ENCODE measurements at places on chromosomes 16 and 17. TPM values are rescaled to one million over a fixed set of nuclear protein-coding genes. Genes with fewer than 3 reads are reported as not detected.

ZNF624 gene
- total RNA-seq, result 7.1 TPM

GRCh38 chr17:34249061-34249460 lies 6.0 kb upstream of the CCL2 start:
- H3K36me3 ChIP-seq, result no peaks in the 10 kb centered on the region
- H3K27me3 ChIP-seq, result no peaks in the 10 kb centered on the region
- no peak for DNase-seq
- H3K4me1 ChIP-seq, result peaks cover 61% of the 10 kb centered on the region
- H3K4me3 ChIP-seq, result no peak overlapping the region

DHRS7B gene
- total RNA-seq, result 15.2 TPM

- no peaks in the 10 kb centered on the region for H3K27me3 ChIP-seq
- H3K27ac ChIP-seq, result peak overlapping the region; percentile 58
- DNase-seq, result peak; percentile 99
- H3K4me3 ChIP-seq, result peak overlapping the region; percentile 62
- H3K36me3 ChIP-seq, result no peaks in the 10 kb centered on the region
- peaks cover 16% of the 10 kb centered on the region for H3K4me1 ChIP-seq
Observed at GRCh38 chr17:83055911-83056582, 23.4 kb upstream of the METRNL start.

CBX8 gene
- 2.4 TPM for total RNA-seq

- no peaks in the 10 kb centered on the region for H3K27me3 ChIP-seq
- H3K4me3 ChIP-seq, result no peak overlapping the region
- H3K27ac ChIP-seq, result no peak overlapping the region
- peak; percentile 90 for DNase-seq
- no peaks in the 10 kb centered on the region for H3K36me3 ChIP-seq
- H3K4me1 ChIP-seq, result no peaks in the 10 kb centered on the region
Observed at GRCh38 chr17:9905902-9906301, 831 bp upstream of the RCVRN start.

- DNase-seq, result peak; percentile 29
- no peak overlapping the region for H3K4me3 ChIP-seq
- H3K27me3 ChIP-seq, result peaks cover 61% of the 10 kb centered on the region
- no peaks in the 10 kb centered on the region for H3K36me3 ChIP-seq
Observed at GRCh38 chr17:66960613-66961012, 3.9 kb upstream of the CACNG4 start.

DNA sequence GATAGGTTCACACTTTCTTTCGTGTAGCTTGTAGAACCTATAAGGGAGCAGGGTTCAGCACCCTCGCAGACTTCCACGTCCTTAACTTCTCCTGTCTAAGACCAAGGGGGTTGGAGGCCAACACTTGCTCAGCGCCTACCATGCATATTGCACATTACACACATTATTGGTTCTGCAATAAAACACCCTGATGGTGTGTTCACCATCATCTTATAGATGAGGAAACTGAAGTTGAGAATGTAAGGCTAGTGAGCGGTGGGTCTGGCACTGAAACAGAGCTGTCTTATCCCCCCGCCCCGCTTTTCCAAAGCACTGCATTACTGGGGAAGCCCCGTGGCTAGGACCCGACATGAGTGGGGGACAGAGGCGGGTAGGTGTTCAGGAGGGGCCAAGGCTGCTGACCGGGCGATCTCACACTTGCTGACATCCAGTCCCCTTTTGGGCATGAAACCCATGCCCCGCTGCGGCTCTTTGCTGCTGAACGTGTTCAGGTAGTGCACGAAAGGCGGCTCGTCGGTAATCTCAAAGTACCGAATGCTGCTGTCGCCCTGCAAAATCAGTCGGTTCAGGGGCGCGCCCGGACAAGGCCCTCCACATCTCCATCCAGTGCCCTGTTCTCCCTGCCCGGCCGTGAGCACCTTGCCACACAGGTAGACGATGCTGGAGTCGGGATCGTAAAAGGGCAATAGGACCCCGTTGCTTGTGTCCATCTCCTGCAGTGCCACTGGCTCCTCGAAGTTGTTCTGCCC lies 6.2 kb downstream of the CORO6 start:
- H3K4me1 ChIP-seq, result peaks cover 16% of the 10 kb centered on the region
- H3K27me3 ChIP-seq, result no peaks in the 10 kb centered on the region
- peak; percentile 63 for DNase-seq
- H3K4me3 ChIP-seq, result no peak overlapping the region
- H3K27ac ChIP-seq, result no peak overlapping the region

- H3K4me1 ChIP-seq, result no peaks in the 10 kb centered on the region
- no peaks in the 10 kb centered on the region for H3K27me3 ChIP-seq
- H3K27ac ChIP-seq, result no peak overlapping the region
Observed at GRCh38 chr16:59740858-59741257, 1006.7 kb upstream of the GOT2 start.

SLC5A2 gene
- total RNA-seq, result not detected

SLC6A4 gene
- 0.36 TPM for total RNA-seq

- H3K27me3 ChIP-seq, result no peaks in the 10 kb centered on the region
- H3K4me3 ChIP-seq, result no peak overlapping the region
- no peak for DNase-seq
- H3K4me1 ChIP-seq, result peaks cover 4% of the 10 kb centered on the region
Observed at GRCh38 chr17:40243761-40244160, 24.7 kb downstream of the WIPF2 start.

KRTAP4-1 gene
- total RNA-seq, result not detected

DNA sequence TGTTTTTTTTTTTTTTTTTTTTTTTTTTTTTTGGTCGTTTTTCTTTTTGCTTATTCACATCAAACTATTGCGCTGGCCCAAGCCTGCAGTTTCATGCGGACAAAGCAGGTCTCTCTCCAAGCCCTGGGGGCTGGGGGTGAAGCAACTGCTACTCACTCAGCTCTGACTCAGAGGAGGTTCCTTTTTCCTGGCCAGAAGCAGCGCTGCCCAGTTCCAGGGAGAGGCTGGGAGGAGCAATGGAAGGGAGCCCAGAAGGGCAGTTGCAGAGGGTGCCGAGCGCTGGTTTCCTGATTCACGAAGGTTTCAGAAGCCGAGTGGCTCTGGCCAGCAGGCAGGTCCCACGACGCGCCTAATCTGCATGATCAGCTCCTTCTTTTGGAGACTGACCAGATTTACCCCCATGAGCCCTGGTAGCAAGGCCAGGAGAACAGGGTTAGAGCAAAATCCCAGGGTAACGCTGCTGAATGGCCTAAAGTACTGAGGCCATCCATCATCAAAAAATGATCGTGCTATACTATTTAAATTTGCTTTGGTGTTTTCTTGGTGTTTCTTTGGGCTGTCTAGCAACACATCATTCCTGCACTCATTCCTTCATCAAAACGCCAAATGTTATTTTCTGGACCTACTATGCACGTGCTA lies 144.7 kb upstream of the SOX9 start:
- H3K4me3 ChIP-seq, result peak overlapping the region; percentile 56
- H3K4me1 ChIP-seq, result peaks cover 21% of the 10 kb centered on the region
- H3K27me3 ChIP-seq, result no peaks in the 10 kb centered on the region
- H3K36me3 ChIP-seq, result no peaks in the 10 kb centered on the region
- DNase-seq, result peak; percentile 94
